ENCODE measurements at places on chromosomes 3 and 15. TPM values are rescaled to one million over a fixed set of nuclear protein-coding genes. Genes with fewer than 3 reads are reported as not detected.

MED12L gene
- total RNA-seq, result not detected

GRCh38 chr15:42891569-42891968, 29.0 kb downstream of the TTBK2 start:
- H3K27me3 ChIP-seq, result no peaks in the 10 kb centered on the region
- no peak for DNase-seq
- H3K4me3 ChIP-seq, result no peak overlapping the region
- H3K4me1 ChIP-seq, result no peaks in the 10 kb centered on the region
- H3K27ac ChIP-seq, result no peak overlapping the region
- H3K36me3 ChIP-seq, result no peaks in the 10 kb centered on the region

GRCh38 chr3:196274585-196274984, 12.9 kb downstream of the PCYT1A start:
- H3K36me3 ChIP-seq, result peaks cover 5% of the 10 kb centered on the region
- no peak overlapping the region for H3K4me3 ChIP-seq
- no peak overlapping the region for H3K27ac ChIP-seq
- H3K27me3 ChIP-seq, result no peaks in the 10 kb centered on the region
- 0 out of 2 replicates have a peak, but pooled peaks cover 2% of the 10 kb centered on the region for H3K4me1 ChIP-seq

DNA sequence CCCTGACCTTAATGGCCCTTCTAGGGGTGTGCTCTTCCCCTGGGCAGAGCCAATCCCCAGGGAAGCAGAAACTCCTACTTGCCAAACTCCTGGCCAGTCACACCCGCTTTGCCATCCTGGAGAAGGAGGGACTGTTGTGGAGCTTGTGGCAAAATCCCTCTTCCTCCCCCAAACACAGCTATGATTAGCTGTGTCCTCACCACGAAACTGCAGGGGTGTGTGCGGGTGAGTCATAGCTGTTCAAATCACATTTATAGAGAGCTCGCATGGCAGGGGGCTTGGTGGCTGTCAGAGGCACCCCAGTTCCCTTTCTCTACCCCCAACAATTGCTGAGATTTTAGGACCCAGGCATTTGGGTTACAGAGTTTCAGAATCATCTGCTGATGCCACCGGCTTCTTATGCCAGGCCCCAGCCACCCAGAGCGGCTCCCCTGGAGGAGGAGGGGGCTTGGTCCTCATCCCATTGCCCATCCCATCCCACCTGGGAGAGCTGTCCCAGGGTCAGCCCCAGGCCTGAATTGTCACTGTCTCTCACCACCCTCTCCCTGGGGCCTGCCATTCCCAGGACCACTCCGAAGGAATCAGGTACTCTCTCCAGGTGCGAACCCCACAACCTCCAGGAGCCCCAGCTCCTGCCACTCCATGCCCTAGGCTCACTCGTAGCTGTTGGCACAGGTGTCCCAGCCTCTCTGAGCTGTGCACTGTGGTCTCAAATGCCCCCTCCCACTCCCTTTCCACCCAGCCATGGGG, 28.8 kb upstream of the MAGEF1 start:
- DNase-seq, result peak; percentile 35
- no peaks in the 10 kb centered on the region for H3K27me3 ChIP-seq
- H3K27ac ChIP-seq, result no peak overlapping the region

- H3K4me1 ChIP-seq, result no peaks in the 10 kb centered on the region
- H3K27me3 ChIP-seq, result no peaks in the 10 kb centered on the region
- DNase-seq, result no peak
- no peak overlapping the region for H3K27ac ChIP-seq
- H3K4me3 ChIP-seq, result no peak overlapping the region
- H3K36me3 ChIP-seq, result no peaks in the 10 kb centered on the region
These were observed 93.0 kb downstream of the SNRK start for GRCh38 chr3:43379343-43379742.

DNA sequence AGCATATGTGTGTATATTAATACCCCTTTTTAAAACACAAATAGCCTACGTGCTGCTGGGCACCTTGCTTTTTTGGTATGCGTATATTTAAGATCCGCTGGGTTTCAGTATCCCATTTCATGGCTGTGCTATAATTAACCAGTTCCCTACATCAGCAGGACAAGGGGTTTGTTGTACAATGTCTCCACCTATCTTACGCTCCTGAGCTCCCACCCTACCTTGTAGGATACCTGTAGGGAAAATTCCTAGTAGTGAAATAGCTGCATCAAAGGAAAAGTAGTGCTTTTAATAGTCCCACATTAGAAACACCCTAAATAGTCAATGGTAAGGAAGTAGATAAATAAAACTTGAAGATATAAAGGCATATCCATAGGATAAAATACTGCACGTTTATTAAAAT, 1.4 kb downstream of the MAP6D1 start:
- peak; percentile 29 for DNase-seq
- peaks cover 8% of the 10 kb centered on the region for H3K4me1 ChIP-seq
- no peaks in the 10 kb centered on the region for H3K36me3 ChIP-seq
- no peaks in the 10 kb centered on the region for H3K27me3 ChIP-seq
- peak overlapping the region; percentile 74 for H3K4me3 ChIP-seq
